Urinary bladder (tissue), 4 donors: ENCODE measurements at places on chromosomes 5 and 9. TPM values are rescaled to one million over a fixed set of nuclear protein-coding genes. Genes with fewer than 3 reads are reported as not detected.

The RNF183 gene
- 0.26 TPM for total RNA-seq

The TNC gene
- 155 TPM for total RNA-seq

The CD72 gene
- 1.5 TPM for total RNA-seq

DNA sequence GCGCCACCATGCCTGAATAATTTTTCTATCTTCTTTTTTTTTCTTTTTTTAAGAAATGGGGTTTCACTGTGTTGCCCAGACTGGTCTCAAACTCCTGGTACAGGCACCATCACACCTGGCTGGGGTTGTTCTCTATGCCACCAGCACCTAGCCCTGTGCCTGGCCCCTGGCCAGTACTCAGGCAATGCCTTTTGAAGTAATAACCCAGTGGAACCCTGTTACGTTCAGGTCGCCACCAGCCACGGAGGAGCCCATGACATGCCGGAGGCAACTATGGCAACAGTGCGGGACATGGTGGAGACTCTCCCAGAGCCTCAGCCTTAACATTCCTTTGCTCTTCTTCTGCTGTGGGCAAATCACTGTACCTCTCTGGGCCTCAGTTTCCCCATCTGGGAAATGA lies 14.1 kb downstream of the COL15A1 start:
- no peak for DNase-seq

- no peak for DNase-seq
Observed at GRCh38 chr5:127723571-127723970, 20.4 kb downstream of the CCDC192 start.

DNA sequence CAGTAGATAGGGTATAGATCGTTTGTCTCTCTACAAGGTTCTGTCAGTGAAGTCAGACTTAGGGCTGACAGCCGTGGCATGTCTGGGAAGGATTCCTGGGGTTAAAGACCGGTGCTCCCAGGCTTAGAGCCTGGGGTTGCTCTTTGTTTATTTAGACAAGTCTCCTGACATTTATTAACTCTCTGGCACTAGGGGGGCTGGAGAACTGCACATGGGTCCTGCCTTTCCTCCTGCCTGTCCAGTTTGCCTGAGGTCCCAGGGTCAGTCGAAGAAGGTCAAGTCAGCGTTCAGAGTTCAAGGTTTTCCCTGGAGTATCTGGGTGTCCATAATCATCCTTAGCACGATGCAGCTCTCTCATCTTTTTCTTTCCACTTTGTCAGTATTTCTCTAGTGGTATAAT lies 5.6 kb downstream of the EGFLAM start:
- no peak for DNase-seq

DNA sequence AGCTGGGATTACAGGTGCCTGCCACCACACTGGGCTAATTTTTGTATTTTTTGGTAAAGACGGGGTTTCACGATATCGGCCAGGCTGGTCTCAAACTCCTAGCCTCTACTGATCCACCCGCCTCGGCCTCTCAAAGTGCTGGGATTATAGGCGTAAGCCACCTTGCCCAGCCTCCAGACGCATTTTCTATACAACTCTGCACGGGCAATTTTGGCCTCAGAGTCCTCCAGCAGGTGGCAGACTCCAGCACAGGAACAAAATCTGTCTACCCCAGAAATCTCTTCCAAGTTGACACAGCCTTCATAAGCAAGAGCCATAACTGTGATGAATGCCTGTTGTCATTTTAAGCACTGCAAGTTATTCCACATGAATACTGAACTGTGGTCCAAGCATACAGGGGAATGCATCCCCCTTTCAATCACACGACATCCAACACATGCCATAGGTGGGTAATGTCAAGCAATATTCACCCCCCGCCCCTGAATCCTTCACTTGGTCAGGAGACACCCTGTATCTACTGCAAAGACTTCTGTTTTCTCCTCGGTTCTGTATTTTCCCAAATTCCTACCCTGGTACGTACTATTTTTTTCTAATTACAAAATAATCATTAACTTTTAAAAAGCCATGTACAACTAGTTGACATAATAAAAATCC lies 50.8 kb downstream of the ALDH7A1 start:
- DNase-seq = no peak

GRCh38 chr9:117375956-117376355 lies 38.9 kb downstream of the ASTN2 start:
- no peak for DNase-seq

- DNase-seq = no peak
Observed at GRCh38 chr9:36827593-36827992, 206.5 kb downstream of the PAX5 start.

DNA sequence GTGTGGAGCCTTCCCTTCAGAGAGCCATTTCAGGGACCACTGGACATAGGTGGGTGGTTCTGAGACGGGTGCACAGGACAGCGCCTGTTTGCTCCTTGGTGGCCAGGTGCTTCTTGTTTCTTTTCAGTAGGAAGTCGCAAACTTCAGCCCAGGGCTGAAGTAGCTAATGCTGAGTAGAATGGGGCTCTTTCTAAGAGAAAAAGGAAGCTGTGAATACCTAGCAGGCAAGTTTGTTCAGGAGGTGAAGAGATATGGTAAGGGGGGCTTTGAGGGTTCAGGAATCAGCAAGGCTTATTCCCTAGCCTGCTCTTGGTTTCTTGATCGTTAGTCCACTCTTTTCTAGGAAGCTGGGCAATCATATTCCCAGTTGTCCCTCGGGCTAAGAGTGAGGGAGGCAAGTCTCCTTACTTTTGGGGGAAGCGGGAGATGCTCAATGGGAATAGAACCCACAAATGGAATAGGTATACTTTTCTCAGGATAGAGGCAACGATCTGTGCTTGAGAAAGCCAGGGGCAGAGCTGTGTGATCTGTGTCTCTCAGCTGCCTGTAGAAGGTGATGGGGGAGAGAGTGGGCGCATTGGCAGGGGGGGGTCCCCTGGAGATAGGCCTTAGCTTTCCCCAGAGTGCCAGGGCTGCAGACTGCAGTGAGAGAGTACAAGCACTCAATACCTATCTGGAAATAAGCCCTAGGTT lies 1.9 kb upstream of the PURA start:
- no peak for DNase-seq

- DNase-seq = no peak
Observed at GRCh38 chr9:112552229-112553056, 65.8 kb downstream of the KIAA1958 start.

GRCh38 chr9:128251732-128252100 lies 24.1 kb downstream of the GOLGA2 start:
- DNase-seq = no peak

DNA sequence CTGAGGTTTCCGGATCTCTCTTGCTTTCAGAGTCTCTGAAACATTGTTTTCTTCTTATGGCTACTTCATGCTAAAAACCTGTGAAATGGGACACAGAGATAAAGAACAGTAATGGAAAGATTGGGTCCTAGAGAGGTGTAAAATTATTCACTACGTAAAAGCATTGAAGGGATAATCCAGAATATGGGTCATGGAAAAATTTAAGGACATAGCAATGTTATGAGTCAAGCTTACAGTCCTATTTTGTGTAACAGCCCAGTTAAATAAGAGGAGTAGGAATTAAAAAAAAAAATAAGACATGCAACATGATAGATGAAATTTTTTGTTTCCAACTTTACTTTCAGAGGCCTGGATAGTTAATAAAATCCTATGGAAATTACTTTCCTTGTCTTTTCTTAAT lies 61.9 kb upstream of the ELL2 start:
- no peak for DNase-seq

DNA sequence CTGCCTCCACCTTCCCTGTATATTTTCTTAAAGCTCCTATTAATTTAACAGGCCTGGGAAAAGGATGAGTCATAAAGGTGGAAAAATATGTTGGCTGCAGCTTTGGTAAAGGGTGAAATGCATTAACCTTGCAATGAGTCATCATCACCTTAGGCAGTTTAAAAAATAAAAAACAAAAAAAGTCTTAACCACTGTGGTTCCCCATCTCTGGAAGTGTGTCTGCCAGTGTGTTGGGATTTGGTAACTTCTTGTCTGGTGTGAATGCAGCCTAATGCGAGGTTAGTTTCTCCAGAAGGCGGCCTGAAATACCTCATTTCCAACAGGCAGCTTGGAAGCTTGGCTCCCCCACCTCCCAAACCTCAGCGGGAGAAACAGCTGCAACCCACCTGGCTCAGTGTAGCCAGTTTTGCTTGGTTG lies 265.3 kb upstream of the GAS1 start:
- no peak for DNase-seq

- no peak for DNase-seq
Observed at GRCh38 chr9:121861501-121862180, 210.2 kb downstream of the DAB2IP start.

DNA sequence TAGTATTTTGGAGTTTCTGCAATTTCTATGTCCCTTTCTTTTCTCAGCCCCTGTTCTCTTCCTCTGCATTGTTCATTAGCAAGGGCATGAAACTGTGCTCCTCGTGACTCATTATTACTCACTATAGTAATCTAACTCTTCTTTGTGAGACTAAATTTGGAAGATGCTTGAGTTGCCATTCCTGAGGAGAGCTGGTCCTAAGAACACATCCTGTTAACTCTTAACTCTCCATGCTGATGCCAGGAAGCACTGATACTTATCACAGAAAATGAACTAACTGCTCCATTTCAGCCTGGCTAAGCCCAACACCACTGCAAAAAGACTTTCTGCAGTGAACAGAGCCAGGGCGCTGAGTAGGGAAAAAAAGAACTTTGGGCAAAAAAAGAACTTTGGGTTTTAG lies 10.6 kb upstream of the CSNK1A1 start:
- no peak for DNase-seq
